ENCODE measurements at places on chromosomes 2 and 18. TPM values are rescaled to one million over a fixed set of nuclear protein-coding genes. Genes with fewer than 3 reads are reported as not detected.
A peak's percentile ranks its signal among the peaks of the same experiment; 100 is the strongest.

- no peak for DNase-seq
Observed at GRCh38 chr2:146312899-146313298, 1531.9 kb upstream of the ACVR2A start.

- DNase-seq, result no peak
Observed at GRCh38 chr2:152613235-152613634, 104.0 kb downstream of the PRPF40A start.

DNA sequence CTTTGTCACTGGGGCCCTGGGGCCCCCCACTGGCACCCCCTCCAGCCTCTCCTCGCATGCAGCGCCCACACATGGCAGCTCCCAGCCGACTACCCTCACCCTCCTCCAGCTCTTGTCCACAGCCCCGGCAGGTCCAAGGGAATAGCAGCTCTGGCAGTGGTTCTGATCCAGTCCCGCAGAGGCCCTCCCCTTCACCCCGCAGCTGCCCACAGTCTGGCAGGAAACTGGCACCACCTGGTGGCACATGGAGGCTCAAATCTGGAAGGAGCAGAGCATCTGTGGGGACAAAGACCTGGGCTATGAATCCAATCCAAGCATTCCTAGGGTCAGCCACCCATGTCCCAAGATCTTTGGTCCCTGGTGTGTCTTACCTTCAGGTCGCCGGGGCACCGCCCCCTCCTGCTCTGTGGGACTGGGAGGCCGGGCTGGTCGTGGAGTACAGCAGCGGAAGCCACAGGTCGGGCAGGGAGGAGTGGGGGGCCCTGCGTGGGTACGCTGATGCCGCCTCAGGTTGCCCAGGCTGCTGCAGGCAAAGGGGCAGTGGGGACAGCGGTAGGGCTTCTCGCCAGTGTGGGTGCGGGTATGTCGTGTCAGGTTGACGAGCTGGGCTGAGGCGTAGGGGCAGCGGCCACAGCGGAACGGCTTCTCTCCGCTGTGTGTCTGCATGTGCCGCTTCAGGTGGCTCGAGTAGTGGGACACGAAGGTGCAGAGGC is 2.3 kb downstream of the ZNF513 start:
- no peak for DNase-seq

- no peak for DNase-seq
Observed at GRCh38 chr2:126657636-126658318, 1.8 kb downstream of the GYPC start.

- no peak for DNase-seq
Observed at GRCh38 chr2:188949046-188949818, 24.9 kb upstream of the COL3A1 start.

DNA sequence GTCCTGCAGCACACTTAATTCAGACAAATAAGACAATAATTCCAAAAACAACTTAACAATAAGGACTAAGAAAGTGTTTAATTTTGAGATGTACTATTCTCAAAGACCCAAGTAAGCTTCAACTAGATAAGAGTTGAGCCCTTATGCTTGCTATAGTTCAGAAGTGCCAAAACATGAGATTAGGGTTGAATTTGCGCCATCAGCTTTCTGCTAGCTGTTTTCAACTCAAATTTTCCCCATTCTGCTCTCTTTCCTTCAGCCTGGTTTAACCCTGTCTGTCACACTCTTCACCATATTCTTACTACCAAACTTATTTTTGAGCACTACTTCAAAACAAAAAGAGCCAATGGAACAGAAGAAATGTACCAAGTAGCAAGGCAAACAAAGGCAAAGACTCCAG is 4.1 kb downstream of the NFE2L2 start:
- DNase-seq, result no peak

DNA sequence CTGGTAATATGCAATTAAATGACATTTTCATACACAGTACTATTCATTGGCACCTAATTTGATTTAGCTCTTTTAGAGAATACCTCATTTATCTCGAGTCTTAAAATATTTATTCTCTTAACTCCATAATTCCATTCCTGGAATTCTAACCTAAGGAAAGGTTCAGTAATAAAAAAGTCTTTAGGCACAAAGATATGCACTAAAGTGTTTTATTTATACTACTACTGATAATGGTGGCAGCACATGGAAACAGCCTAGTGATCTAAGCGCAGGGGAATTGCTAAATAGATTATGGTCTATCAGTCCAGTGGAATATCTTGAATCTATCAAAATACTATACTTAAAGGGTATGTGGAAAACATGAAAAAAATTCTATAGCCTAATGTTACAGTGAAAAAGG is 142.5 kb upstream of the LTBP1 start:
- no peak for DNase-seq

DNA sequence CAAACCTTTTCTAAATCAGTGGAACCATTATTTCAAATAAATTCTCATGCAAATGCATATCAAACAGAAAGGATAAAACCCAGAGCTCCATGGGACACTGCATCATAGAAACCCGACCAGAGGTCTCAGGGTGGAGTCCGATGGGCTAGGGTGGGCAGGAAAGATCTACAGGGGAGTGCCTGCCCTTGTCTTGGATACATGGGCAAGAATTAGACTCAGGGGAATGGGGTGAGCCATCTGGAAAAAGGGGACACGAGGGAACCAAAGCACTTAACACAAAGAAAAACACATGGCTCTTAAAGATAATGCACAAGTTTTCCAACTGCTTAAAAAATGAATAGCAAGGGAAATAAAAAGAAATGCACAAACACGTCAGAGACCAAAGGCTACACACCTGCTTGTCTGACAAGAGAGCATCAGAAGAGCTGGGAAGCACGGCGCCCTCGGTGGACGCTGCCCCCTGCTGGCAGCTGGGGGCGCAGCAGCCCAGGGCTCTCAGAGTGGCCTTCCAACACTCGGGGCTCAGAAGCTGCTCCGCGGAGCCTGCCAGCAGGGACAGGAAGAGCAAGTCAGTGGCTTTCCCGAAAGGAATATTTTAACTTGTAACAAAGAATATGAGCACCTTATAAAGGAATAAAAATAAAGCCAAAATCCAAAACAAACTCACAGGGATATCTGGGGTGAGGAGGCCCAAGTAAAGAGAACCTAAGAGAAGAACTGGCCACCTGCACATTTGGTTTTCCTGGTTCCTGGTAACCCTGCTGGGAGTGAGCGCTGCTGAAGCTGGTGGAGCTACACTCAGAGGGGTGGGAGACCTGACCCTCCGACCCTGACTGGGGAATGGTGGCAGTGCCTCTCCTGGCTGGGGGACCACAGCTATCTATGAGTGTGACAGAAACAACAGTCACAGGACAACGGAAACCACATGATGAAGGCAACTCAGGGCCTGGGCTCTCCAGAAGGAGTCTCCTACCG is 54.5 kb downstream of the SIGLEC15 start:
- peak; percentile 61 for DNase-seq

GRCh38 chr2:73359915-73360697 is 25.5 kb upstream of the ALMS1 start:
- no peak for DNase-seq

DNA sequence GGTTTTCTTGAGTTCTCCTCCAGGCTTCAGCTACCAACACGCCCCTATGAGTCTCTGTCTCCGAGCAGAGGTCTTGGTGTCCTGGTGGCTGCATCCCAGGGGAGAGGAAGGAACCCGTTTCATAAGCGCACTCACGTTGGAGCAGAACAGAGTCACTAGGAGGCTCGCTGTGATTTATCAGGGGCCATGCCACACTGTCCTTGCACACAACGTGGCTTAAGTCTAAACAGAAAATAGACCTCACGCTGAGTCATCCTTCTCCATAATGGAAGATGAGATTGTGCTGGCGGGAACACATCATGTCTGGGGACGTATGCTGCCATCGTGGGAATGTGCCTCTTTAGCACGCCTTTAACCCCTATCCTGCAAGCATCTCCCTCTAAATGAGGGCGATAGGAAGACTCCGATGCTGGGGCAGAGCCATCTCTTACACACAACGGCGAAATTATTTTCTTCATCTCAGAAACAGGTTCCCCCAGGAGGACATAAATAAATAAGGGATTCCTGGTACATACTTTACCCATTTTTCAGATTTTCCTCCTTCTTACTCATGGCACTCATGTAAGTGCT is 211.4 kb downstream of the KLHL29 start:
- peak; percentile 90 for DNase-seq

The CACNB4 gene
- total RNA-seq, result not detected

DNA sequence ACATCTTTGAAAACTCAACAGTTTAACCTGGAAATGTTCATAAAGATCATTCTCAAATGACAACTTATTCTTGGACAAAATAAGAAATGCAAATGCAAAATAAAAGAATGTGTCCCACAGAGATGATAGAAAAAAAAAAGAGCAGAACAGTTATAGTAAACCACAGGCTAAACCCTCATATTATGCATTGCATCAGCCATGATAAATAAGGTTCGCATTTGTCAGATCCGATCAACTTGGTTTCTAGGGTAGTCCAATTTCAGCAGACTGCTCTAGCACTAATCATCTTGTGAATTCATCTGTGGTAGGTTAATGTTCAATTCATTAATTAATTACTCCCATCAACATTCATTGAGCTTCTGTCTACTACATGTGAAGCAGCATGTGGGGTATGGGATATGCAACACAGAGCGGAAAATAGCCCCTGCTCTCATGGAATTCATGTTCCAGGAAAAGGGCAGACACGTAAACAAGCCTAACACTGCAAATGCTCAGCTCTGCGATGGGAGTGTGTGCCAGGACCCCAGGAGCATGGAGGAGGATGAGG is 316.2 kb upstream of the REV1 start:
- no peak for DNase-seq

- DNase-seq, result no peak
Observed at GRCh38 chr2:122070241-122070731, 314.8 kb downstream of the TSN start.

The MARCHF4 gene
- total RNA-seq, result 2.5 TPM

Measured in SJSA1 (cell line).